Activated CD8-positive, alpha-beta memory T cell treated with anti-CD3 and anti-CD28 coated beads for 4 hours (primary cell): ENCODE measurements at places on chromosomes 11 and 22.

DNA sequence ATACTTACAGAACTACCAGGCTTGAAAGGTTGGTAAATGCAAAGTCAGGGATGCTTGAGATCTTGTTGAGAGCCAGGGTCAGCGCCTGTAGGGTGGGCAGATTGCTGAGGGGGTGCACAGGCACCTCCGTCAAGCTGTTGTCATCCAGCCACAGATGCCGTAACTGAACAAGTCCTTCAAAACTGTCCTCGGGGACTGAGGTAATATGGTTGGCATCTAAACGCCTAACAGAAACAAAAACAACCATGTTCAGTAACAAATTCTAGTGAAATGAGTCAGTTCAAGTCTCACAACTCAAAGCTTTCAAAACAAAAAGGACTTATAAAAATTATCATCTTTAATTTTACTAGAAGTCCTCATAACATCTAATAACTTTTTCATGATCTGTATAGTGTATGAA, 22.2 kb upstream of the CCDC34 start:
- DNase-seq, result no peak

DNA sequence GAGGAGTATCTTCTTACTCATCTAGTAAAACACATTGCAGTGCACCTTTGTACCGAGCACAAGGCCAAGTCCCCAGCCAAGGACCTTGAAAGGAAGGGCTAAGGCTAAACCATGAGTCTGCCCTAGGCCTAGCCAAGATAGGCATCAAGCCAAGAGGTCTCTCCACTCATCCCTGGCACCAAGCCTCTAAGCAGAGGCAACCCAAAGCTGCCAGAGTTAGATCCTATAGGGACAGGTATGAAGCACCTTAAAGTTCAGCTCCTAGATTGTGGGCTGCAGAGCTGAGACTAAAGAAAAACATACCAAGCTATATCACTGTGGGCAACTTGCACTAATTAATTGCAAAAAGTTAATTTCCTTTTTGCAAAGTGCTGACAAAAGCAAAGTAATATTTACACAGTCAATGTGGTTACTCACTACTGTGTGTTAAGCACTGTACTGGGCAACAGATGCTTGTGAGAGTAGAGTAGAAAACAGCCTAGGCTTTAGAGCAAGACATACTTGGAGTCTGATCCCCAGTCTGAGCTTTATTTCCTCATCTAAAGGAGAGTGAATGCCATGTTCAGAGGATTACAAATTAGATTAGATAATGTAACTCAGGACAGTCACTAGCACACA, 7.2 kb downstream of the COA4 start:
- DNase-seq, result no peak

DNA sequence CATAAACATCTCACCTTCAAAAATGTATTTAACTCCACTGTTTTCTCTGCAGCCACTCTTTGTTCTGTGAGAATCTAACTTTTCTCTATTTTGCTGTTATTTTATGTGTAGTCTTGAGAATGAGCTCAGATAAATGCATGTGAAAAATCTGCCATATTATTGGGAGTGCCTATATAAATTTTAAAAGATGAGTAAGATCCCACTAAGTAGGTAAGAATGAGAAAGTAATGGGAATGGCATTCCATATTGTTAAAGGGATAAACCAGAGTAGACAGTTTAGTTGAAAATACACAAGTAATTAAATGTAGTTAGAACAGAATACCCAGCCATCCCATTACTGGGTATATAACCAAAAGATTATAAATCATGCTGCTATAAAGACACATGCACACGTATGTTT, 817.2 kb downstream of the FAM181B start:
- DNase-seq, result no peak

GRCh38 chr11:45031912-45032519, 81.3 kb upstream of the TP53I11 start:
- no peak for DNase-seq

DNA sequence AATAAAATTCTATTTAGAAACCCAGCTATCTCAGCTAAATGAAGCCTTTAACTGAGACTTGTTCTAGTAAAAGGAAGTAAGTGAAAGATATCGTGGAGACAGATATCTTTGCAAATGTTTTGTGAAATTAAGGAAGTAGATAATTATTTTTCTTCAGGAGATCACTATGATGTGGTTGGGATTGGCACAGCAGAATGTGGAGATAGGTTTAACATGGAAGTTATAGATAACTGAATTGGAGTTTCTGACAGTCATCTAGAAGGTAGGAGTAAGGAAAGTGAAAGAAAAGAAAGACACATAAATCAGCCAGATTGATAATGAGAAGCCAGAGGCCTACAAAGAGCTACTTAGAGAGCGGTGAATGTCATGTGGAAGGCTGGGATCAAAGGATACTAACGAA, 4.7 kb upstream of the CASP5 start:
- DNase-seq, result no peak

DNA sequence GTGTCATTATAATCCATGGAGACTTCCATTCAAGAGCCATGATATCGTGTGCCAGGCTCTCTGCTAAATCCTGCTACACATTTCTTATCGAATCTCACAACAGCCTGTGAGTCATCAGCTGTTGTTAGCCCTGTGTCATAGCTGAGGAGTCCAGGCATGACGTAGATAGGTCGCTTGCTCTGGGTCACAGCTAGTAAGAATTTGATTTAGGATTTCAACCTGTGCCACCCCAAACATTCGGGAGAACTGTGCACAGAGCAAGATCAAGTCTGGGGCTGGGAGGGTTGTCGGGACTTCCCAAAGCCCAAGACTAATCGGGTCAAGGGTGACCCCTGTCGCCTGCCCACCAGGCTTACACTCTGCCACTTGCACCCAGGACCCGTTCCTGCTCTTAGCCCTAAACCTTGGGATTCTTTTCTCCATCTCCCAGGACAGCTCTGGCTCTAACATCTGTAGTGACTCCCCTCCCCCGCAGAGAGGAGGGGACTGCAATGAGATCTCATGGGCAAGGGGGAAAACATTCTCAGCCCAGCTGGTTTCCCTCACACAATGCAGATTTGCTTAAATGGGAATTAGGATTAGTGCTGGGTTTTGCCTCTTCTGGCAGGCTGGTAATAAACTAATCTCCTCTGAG, 34.3 kb downstream of the TSPAN18 start:
- no peak for DNase-seq

GRCh38 chr11:128772814-128773213, 78.9 kb downstream of the FLI1 start:
- peak; percentile 30 for DNase-seq

DNA sequence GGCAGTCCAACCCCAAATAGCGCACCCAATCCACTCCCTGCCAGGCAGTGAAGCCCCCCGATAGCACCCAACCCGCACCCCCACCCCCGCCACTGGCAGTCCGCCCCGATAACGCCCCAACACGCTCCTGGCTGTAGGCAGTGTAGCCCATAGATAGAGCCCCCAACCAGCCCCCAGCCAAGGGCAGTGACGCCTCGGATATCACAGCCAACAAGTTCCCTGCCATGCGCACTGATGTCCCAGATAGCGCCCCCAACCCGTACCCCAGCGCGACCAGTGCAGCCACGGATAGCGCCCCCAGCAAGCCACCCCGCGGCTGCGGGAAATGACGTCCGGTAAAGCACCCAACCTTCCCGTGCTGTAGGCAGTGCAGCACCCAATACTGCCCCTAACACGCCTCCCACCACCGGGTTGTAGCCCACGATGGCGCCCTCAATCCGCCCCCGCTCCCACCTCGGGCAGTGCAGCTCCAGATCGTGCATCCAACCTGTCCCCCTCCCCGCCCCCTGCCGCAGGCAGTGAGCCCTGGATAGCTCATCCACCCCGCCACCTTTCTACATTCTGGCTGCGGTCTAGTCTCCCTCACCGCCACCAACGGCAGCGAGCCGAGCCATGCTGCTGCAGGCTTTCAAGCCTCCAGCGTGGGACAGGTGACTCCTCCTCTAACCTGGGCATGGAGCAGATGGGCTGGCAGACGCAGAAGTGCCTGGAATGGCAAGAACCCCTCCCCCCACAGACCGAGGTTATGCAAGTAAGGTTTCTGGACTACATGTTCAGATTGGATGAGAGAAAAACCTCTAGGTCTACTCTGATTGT, 625 bp downstream of the RFPL2 start:
- no peak for DNase-seq
